Astrocyte of the spinal cord (primary cell): ENCODE measurements at places on chromosomes 2 and 18.

DNA sequence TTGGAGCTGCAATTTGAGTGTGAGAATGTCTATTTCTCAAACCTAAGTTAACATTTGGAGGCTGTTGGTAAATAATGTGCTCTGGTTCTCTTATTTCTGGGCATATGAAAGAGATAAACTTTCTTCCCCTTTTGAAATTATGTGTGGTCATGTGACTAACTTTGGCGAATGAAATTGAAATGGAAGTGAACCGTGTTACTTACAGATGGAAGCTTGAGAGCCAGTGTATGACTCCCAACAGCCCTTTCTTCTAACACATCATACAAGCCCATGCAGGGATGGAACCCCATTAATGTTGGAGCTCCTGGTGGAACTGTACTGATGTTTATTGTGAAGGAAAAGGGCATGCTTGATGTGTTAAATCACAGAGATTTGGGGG is 725.8 kb downstream of the TSN start:
- DNase-seq, result no peak

DNA sequence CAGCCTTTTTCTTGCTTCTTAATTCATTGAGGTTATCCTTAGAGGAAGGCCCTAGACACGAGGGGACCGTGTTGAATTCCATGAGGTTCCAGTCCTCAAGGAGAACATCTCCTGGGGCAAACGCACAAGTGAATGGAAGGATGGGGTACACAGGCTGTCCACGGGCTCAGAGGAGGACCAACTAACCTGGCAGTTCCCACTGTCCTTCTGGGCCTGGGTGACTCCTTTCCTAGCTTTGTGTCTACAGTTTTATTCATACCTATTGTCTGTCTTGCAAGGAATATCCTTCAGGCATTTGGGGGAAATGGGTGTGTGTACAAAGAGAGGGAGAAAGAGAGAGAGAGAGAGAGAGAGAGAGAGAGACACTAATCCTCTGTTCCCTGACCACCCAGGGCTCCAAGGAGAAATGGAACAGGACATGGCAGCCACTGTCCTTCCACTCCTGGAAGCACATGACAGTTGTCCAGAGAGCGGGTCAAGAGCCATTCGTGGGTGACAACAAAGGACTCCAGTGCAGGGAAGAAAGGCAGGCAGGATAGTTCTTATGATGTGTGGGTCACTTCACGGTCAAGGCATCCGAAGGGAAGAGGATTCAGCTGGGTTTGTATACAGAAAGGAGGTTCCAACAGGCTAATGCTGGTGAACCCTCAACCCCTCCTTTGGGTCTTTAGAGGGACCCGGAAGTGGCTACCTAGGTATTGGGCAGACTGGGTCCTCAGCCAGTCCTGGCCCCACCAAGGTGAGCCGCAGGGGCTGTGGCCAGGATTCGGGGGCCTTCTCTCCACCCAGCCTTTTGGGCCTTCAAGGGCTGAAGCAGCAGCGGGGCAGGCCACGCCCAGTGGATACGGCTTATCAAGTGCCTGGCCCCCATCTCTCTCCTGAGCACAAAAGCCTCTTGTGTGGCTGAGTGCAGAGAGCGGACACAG is 150.6 kb downstream of the MYCN start:
- no peak for DNase-seq

- no peak for DNase-seq
Measured at GRCh38 chr18:26017929-26018328, 72.5 kb downstream of the SS18 start.

GRCh38 chr18:67969458-67969857 is 452.9 kb upstream of the DSEL start:
- DNase-seq, result no peak

GRCh38 chr2:157312866-157313486 is 12.6 kb downstream of the ERMN start:
- DNase-seq, result no peak
